ENCODE measurements at places on chromosomes 7 and 10. TPM values are rescaled to one million over a fixed set of nuclear protein-coding genes. Genes with fewer than 3 reads are reported as not detected.

Gene FAM20C
- 44.2 TPM for total RNA-seq

Gene FAM180A
- 2.2 TPM for total RNA-seq

Gene TEX47
- not detected for total RNA-seq

DNA sequence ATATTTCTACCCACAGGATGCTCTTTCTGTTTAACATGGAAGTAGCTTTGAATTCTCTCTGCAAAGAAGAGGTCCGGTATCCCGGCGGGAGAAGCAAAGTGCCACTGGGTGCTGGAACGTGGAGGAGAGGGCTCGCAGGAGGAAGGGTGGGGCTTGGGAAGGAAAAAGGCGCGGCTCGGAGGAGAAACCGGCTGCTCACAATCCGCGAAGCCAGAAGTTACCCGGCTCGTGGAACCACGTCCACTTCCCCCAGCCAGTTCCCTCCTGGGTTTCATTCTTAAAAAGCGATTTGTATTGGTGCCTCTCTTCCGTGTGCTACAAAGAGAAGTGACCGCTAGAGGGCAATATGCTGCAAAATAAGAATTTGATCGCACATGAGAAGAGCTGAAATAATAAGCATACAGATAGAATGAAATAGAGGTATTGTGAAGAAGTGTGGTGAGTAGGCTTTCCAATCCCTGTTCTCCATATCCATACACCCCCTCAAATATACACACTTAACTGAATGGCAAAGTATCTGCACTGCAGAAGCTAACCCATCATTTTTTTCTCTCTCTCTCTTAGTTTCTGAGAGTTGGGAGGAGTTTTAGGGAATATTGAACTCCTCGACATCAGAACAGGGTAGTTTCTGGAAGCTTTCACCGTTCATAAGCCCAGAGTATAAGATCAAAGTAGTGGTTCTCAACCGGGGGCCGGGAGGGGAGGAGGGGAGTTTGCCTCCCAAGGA is 31.1 kb downstream of the TRIL start:
- H3K4me3 ChIP-seq, result peak overlapping the region; percentile 52
- no peaks in the 10 kb centered on the region for H3K27me3 ChIP-seq
- peak; percentile 31 for DNase-seq
- H3K4me1 ChIP-seq, result peaks cover 5% of the 10 kb centered on the region

- peak overlapping the region; percentile 19 for H3K4me3 ChIP-seq
- H3K4me1 ChIP-seq, result peaks cover 8% of the 10 kb centered on the region
- no peaks in the 10 kb centered on the region for H3K36me3 ChIP-seq
- peak; percentile 16 for DNase-seq
Observed at GRCh38 chr10:117167789-117168674, 29.3 kb upstream of the KCNK18 start.

Gene ADAMTS14
- 6.5 TPM for total RNA-seq
